PC-3 (cell line): ENCODE measurements at places on chromosomes 3 and 15. TPM values are rescaled to one million over a fixed set of nuclear protein-coding genes. Genes with fewer than 3 reads are reported as not detected.
A peak's percentile ranks its signal among the peaks of the same experiment; 100 is the strongest.

PLOD2 gene
- total RNA-seq = 76.1 and 84.8 TPM in 2 replicates

CYP8B1 gene
- total RNA-seq = not detected in 2 replicates

OR5H6 gene
- total RNA-seq = not detected in 2 replicates

SGO1 gene
- 12.6 and 13.6 TPM in 2 replicates for total RNA-seq

- no peak for DNase-seq
Measured at GRCh38 chr3:169323578-169324451, 339.7 kb downstream of the MECOM start.

- peak; percentile 94 for DNase-seq
Measured at GRCh38 chr3:94162700-94163099, 99.8 kb downstream of the NSUN3 start.

DNA sequence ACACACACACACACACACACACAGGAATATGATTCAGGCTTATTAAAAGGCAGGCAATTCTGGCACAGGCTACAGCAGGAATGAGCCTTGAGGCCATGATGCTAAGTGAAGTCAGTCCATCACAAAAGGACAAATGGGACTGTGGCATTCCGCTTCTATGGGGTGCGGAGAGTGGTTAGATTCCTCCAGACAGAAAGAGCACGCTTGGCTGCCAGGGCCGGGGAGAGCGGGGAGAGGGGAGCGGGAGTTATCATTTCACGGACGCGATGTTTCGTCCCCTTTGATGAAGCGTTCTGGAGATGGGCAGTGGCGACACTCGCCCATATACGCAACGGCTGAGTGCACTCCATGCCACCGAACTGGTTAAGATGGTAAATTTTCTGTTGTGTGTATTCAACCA, 58.5 kb upstream of the FAM174B start:
- DNase-seq = peak; percentile 51

- no peak for DNase-seq
Measured at GRCh38 chr15:83855956-83856355, 202.0 kb downstream of the ADAMTSL3 start.
